ENCODE measurements at places on chromosomes 4 and X. TPM values are rescaled to one million over a fixed set of nuclear protein-coding genes. Genes with fewer than 3 reads are reported as not detected.

TRIM2 gene
- total RNA-seq, result 0.91 TPM

CENPVL3 gene
- total RNA-seq, result 0.14 TPM

C4orf51 gene
- total RNA-seq, result not detected

BMP2K gene
- 11.8 TPM for total RNA-seq

NXF2B gene
- total RNA-seq, result not detected

FANCB gene
- 1.2 TPM for total RNA-seq

Measured in A549 treated with ZK216348 at 1 μM for 4 hours (cell line).